ENCODE measurements at places on chromosomes 16 and 17.

- no peak for DNase-seq
Observed at GRCh38 chr16:75107505-75107904, 9.1 kb downstream of the LDHD start.

DNA sequence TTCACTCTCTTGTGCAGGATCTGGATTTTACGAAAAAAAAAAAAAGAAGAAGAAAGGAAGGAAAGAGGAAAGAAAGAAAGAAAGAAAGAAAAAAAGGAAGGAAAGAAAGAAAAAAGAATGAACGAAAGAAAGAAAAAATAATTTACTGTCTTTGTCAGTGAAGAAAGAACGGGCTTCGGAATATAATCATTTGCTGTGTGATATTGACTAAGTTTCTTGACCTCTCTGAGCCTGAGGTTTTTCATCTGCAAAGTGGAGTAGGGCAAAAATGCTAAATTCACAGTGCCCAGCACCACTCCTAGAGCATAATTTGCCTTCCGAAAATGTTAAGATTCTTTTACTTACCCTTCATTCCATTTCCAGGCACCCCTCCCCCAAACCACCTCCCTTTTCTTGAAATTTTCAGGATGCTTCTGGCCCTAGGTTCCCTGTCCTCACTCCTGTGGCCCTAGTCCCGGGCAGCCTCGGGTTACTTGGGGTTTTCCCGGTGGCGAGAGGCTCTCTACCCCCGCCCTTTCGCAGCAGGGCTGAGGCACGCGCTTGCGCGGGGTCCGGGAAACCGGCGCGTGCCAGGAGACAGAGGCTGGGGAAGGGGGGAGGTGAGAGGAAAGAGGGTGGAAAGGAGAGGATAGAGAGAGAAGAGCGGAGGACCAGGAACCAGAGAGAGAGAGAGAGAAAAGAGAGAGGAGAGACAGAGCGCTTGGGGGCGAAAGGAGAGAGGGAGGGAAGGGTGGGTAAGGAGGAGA is at the start of gene CNTNAP1:
Gene CNTNAP1 (plus strand): TSS at position 556 of the 746 bp plus-strand sequence. CDS start 299 bp downstream, outside the sequence.
- DNase-seq = peak; percentile 41

DNA sequence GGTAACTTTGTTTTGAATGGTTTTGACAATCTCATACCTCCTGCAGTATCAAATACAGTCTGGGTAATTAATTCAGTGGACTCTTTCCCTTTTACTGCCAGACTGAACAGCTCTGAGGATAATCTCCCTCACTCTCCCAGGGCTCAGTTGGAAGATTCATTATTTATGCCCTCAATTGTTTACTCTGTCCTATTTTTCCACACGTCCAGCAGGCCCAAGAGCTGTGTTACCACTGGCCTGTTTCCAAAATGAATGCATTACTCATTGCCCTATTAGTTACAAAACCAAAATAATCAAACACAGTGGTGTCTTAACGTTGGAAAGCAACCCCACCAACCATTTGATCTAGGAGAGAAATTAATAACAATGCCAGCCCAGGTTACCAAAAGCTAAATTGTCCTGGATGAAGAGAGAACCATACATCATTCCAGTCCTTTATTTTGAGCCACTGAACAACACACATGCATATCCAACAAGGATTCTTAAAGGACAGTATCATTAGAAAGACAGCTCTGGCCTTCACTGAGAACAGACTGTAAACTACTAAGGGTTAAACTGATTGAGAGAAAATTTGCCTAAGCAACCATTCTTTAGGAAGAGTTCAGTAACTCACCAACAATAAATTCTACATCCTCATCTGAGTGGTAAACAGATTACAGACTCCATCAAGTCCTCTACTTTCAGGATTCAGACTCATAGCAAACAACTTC is 34.5 kb downstream of the FAM222B start:
- no peak for DNase-seq

DNA sequence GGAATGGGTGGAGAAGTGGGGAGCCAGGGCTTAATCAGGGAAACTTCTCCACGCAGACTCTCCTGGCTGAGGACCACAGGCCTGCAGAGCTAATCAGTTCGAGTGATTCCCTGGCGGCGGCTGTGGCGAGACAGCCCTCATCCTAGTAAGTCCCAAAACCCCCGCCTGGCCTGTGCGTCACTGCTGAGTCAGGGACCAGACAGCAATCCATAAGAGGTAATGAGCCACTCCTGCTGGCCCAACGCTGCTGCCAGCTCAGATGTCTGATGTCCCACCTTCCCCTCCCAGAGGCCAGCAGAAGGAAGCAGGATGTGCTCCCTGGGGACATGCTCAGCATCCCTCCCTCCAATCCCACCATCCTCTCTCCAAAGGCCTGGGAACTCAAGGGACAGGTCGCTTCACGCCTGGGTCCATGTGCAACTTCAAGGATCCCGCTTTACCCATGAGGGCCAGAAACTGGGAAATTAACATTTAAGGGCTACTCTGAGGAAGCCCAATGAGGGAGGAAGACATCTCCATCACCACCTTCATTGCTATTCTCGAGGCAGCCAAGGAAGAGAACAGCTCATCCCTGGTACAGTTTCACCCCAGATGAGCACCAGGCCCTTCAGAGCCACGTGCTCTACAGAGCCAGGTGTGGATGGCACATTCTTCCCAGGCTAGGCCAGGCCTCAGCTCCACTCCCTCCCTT is 7.9 kb downstream of the ACLY start:
- no peak for DNase-seq

DNA sequence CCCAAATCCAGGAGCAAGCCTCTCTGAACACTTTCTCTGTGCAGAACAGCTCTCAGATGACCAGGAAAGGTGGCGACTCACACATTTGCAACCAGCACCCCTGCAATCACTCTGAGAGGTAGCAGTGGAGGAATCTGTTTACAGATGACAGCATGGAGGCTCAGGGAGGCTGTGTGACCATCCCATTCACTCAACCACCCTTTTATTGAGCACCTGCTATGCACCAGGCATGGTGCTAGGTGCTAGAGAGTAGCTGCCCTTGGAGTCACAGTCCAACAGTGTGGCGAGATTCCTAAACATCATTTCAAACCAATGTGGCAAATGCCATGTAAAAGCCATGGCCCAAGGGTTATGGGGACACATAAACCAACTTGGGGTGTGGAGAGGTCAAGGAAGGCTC is 1.5 kb upstream of the ITGB4 start:
- DNase-seq = no peak

DNA sequence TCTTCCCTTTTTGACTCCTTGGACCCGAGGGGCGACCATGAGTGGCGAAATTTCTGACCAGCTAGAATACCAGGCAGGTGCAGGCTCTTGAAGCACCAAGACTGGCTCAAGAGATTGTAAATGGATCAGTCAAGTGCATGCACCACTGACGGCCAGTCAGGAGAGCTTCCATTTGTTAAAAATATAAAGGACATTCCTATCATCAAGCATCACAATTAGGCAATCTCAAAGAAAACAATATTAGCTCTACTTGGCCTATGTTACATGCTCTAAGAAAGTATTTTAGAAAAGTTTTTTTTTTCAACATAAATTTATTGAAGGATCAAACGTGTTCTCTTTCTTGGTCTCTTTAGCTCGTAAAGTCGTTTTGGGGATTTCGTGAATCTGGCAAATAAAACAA is 1.5 kb upstream of the PRKCA start:
- no peak for DNase-seq

DNA sequence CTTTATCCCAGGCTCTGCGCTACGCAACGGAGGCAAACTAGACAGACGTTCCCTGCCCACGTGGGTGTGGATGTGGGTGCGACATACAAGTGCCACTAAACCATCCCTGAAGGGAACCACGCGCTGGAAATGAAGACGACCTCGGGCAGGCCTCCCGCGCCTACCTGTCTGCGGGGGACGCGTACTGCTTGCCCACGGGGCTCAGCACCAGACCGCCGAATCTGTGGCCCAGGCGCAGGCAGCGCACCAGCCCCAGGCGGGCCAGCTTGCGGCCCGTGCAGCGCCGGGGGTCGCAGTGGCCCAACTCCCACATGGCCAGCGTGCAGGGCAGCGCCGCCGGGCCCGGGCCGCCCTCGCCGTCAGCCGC is 480 bp downstream of the TSR3 start:
- no peak for DNase-seq

GRCh38 chr17:78294356-78294755 is 62.9 kb downstream of the TMEM235 start:
- no peak for DNase-seq

GRCh38 chr16:81369888-81370504 is 55.2 kb downstream of the GAN start:
- no peak for DNase-seq

DNA sequence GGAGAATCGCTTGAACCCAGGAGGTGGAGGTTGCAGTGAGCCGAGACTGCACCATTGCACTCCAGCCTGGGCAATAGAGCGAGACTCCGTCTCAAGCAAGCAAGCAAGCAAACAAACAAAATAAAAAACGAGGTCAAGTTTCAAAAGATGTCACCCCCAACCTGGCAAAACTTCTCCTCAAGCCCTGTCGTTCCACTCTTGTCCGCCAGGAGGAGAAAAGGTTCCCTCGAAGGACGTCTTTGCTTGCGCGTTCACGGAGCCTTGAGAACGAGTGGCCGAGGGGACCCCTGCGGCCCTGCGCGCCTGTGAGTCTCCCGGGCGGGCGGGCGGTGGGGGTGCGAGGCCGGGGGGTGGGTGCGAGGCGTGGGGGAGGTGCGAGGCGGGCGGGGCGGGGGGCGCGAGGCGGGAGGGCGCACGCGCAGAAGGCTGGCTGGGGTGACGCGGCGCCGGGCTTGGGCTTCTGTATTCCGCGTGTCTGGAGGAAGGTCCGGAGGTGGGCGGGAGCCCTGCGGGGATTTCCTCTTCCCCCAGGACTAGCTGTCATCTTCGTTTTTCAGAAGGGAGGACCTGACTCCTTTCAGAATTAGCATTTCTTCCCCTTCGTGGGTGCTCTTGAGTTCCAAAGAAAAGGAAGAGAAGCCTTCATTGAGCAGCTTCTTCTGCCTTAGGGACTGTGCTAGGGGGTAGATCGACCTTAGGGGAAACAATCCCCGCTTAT is 3.7 kb downstream of the SLC52A1 start:
- peak; percentile 42 for DNase-seq

GRCh38 chr16:51392521-51393187 is 241.6 kb upstream of the SALL1 start:
- no peak for DNase-seq

GRCh38 chr16:62462971-62463370 is 426.7 kb upstream of the CDH8 start:
- DNase-seq = no peak

DNA sequence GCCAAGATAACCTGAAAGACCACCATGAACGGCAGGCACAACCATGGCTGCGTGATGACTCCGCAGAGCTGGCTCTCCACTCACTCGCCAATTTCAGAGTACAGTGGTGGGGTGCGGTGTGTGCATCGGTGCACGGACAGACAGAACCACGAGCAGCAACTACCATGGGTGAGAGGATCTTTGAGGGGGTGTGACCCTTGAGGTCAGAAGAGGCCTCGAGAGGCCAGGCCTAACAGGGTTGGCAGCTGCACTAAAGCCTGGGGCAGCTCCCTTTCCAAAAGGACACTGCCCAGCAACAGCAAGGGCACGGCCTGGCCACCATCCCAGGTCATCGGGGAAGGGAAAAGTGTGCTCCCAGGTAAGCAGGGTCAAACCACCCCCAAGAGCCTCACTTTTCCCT is 1.9 kb upstream of the ECI1 start:
- DNase-seq = no peak

DNA sequence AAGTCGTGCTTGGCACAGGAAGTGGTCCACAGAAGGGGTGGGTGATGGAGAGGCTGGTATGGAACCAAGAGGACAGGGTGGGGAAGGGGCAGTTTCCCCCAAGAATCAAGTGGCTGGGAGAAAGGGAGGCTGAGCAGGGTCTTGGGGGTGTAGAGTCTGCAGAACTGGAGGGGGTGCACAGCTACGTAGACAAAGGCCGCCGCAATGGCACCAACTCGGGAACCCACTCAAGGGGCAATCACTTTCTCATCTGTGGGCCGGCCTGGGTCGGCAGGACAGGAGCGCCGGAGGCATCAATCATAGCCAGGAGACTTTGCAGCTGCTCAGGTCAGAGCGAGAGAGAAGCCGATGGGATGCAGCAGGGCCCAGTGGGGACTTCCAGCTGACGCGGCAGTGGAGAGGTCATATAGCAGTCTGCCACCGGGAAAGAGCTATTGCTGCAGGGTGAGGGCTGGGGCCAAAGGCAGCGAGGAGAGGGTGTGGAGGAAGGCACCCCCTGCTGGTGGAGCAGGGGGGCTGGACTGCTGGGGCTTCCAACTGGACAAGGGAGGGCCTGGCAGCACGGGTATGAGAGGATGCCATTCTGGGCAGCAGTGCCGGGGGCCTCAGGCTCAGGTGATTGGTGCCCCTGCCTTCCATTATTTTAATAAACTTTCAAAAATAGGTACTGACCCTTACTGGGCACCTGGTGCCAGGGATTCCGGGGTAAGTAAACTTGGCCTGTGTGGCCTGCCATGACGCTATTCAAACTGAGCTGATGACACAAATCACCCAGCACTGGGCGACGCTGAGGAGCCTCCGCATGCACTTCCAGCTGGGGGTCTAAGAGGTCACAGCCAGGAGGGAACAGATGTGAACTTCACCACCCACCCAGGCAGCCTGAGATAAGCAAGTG is 52.5 kb upstream of the MTSS2 start:
- no peak for DNase-seq

DNA sequence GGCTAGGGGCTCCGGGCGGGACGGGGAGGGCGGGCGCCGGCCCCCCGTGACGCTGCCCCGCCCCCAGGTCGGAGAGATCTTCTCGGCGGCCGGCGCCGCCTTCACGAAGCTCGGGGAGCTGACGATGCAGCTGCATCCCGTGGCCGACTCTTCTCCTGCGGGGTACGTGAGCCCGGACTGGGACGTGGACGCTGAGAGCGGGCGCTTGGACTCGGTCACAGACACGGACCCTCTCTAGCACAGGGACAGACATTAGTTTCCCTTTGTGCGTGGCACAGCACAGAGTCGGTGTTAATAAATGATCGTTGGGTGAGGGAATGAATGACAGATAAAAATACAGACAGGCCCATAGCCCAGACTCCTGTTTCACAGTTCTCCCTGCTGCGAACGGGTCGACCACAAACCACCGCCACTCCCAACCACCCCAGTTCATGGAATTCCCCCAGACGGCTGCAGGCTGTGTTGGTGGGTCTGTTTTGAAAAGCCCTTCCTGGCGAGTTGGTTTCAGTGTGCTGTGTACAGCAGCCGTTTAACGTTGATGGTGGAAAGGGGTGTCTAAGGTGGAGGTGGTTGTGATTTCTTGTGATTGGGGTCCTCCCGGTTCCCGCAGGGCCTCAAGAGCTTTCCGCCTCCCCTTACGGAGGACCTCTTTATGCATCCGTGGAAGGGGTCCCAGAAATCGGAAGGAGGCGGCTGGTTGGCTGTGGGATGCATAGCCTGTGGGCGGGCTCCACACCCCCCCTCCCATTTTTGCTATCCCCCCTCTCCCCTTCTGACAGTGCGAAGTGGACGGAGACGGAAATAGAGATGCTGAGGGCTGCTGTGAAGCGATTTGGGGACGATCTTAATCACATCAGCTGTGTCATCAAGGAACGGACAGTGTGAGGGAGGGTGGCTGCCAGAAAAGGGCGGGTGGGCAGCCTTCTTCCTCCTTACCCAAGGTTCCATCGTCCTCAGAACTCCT is 2.9 kb downstream of the RNASEK start:
- no peak for DNase-seq

DNA sequence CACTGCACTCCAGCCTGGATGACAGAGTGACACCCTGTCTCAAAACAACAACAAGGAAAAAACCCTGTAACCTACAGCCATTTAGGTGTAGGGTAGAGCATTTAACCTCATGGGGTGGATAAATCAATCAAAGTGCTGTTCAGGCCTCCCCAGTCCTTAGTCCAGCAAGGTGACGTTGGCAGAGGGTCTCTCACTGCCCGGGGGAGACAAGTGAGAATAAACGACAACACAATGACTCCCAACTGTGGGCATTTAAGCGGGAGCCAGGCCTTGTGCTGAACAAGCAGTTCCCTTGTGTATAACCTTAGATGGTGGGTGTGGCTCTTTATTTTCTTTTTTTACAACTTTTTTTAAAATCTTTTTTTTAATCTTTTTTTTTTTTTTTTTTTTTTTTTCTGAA is 29.3 kb downstream of the TMEM92 start:
- DNase-seq = no peak
